ENCODE measurements at places on chromosomes 12 and 14.

GRCh38 chr12:15532364-15532977, 210.2 kb downstream of the PTPRO start:
- no peaks in the 10 kb centered on the region for H3K4me1 ChIP-seq
- DNase-seq: no peak
- H3K4me3 ChIP-seq: no peak overlapping the region
- no peak overlapping the region for H3K27ac ChIP-seq

DNA sequence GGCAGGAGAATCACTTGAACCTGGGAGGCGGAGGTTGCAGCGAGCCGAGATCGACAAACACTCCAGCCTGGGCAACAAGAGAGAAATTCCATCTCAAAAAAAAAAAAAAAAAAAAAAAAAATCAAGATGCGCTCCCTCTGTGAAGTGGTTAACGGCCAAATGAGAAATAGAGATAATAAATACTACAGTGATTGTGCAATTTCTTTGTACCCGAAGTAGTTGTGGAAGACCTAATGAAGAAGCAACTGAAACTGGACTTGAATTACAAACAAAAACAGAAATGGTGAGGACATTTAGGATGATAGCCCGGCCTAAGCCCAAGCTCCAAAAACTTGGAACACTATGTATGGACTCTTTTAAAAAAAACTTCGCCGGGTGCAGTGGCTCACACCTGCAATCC, 44.2 kb upstream of the CDK17 start:
- no peak overlapping the region for H3K4me3 ChIP-seq
- DNase-seq: no peak
- H3K36me3 ChIP-seq: no peaks in the 10 kb centered on the region

GRCh38 chr12:127943481-127944210, 323.3 kb upstream of the TMEM132C start:
- no peak overlapping the region for H3K4me3 ChIP-seq
- no peak for DNase-seq
- H3K36me3 ChIP-seq: no peaks in the 10 kb centered on the region
- no peaks in the 10 kb centered on the region for H3K4me1 ChIP-seq
- no peaks in the 10 kb centered on the region for H3K27me3 ChIP-seq

DNA sequence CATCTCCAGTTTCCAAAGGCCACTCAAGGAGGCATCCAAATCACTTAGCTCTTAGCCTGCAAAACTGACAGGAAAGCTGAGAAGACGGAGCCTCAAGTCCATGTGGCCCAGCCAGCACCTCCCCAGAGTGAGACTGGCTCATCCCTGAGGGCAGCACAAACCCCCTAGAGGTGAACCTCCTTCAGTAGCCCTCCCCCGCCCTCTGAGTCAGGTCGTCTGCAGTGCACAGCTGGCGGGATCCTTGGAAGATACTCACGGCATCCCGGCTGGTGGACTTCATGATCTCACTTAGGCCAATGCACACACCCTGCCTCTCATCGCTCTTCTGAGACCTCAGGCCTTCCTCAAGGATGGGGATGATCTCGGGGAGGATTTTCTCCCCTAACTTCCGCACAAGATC, 24.1 kb upstream of the RAB35 start:
- DNase-seq: peak; percentile 30
- H3K4me1 ChIP-seq: no peaks in the 10 kb centered on the region
- no peak overlapping the region for H3K27ac ChIP-seq
- H3K4me3 ChIP-seq: no peak overlapping the region

DNA sequence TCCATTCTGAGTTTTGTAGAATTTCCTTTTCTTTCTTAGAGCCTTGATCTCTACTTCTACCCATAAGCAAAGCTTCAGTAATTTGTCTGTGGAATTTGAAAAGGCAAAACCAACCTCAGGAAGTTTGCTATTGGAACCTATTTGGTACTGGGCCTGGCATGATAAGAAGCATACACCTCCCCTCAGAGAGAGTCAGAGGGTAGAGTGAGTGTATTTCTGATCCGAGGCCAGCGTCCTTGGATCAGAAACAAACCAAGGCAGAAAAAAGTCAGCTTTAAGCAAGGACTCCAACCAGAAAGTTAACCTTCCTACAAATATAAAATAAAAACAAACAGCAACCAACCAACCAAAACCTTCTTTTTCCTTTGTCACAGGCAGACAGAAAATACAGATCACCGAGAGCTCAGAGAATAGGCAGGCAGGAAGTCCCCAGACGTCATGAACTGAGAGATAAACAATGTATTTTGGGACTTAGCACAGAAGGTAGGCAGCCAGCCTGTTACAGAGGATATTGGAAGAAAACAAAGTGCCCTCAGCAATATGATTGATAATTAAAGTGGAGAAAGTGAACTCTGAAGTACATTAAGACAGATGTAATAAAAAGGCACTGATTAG, 141.5 kb downstream of the NEDD1 start:
- no peaks in the 10 kb centered on the region for H3K36me3 ChIP-seq
- H3K4me1 ChIP-seq: no peaks in the 10 kb centered on the region
- H3K27ac ChIP-seq: no peak overlapping the region
- no peak for DNase-seq

DNA sequence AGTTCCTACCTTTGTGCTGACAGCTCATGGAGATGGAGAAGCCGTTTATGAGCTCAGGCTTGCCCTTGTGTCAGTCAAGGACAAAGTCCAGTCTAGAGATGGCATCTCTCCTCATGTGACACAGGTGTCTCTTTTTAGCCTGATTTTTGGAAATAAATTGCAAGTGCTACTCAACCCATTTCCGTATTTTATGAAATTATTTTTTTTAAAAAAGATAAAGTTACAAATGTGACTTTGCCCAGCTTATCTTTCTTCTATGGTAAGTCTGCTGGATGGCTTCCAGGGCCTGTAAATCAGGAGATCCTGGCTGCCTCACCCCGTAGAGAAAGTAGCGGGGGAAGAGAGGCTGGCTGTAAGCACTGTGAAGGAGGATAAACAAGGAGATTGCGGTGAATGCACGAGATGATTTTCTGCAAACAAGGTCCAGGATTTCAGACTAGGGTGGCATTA, 169.7 kb downstream of the MYRFL start:
- no peaks in the 10 kb centered on the region for H3K27me3 ChIP-seq
- H3K27ac ChIP-seq: no peak overlapping the region
- H3K4me3 ChIP-seq: no peak overlapping the region
- H3K4me1 ChIP-seq: no peaks in the 10 kb centered on the region
- no peak for DNase-seq
- H3K36me3 ChIP-seq: no peaks in the 10 kb centered on the region

Data from right lobe of liver (tissue), 6 donors.